ENCODE measurements at places on chromosomes 1 and 21. TPM values are rescaled to one million over a fixed set of nuclear protein-coding genes. Genes with fewer than 3 reads are reported as not detected.

The RWDD3 gene
- 25.9 TPM for total RNA-seq

GRCh38 chr21:20591284-20591683 lies 406.9 kb upstream of the NCAM2 start:
- no peak for DNase-seq

GRCh38 chr1:241532864-241533263 lies 686 bp downstream of the KMO start:
- no peak for DNase-seq

The ILDR2 gene
- total RNA-seq: 6.7 TPM

The CASQ2 gene
- 6.5 TPM for total RNA-seq

DNA sequence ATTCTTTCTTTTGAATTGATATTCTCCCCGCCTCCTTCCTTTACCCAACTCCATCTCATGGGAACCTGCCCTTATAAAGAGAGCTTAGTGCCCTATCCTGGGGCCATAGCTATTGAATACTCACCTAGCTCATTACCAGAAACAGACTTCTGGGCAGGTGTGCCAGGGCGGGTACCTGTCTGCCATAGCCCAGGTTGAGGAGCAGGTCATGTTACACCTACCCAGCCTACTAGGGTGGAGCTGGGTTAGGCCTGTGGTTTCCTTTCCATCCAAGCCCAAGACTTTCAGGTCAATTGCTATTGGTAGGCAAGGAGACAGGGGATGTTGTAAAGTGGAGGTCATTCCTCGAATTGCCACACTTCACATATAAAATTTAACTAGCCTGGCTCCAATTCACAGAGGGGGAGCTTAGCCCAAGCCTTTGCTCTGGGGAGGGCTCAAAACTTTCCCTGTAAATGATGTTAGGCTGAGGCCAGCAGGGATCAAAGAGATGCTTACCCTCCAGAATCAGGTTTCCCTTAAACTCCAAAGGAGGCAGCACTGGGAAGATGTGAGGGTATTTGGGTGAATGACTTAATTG lies 87.1 kb upstream of the IPO9 start:
- DNase-seq: no peak

- peak; percentile 81 for DNase-seq
Measured at GRCh38 chr1:209565759-209566678, 17.5 kb upstream of the CAMK1G start.

- no peak for DNase-seq
Measured at GRCh38 chr1:183027031-183027430, 3.8 kb downstream of the LAMC1 start.
